ENCODE measurements at places on chromosomes 2 and 18.
A peak's percentile ranks its signal among the peaks of the same experiment; 100 is the strongest.

- no peak for DNase-seq
Observed at GRCh38 chr2:8728305-8729015, 46.6 kb downstream of the ID2 start.

- DNase-seq = no peak
Observed at GRCh38 chr2:106703161-106703560, 182.8 kb downstream of the ST6GAL2 start.

- no peak for DNase-seq
Observed at GRCh38 chr2:177606636-177607035, 214.1 kb downstream of the AGPS start.

- DNase-seq = no peak
Observed at GRCh38 chr2:134336352-134336751, 82.5 kb downstream of the MGAT5 start.

GRCh38 chr2:217551252-217551899 is 451.4 kb downstream of the TNS1 start:
- no peak for DNase-seq

DNA sequence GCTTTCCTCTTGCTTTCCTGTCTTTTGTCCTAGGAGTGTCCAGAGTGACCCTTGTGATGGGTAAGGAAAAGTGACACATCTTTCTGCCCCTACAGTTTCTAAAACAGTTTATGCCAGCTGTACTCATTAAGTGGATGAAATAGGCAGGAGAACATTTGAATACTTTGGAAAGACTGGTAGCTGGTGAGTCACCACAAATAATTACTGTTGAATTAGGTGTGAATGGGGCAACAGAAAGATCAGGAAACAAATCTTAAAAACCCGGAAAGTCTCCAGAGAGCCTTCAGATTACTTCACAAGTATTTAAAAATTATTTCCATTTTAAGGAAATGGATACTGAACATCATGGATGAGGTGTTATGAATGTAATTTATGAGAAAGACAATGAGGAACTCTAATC is 278.5 kb downstream of the CLIP4 start:
- DNase-seq = no peak

DNA sequence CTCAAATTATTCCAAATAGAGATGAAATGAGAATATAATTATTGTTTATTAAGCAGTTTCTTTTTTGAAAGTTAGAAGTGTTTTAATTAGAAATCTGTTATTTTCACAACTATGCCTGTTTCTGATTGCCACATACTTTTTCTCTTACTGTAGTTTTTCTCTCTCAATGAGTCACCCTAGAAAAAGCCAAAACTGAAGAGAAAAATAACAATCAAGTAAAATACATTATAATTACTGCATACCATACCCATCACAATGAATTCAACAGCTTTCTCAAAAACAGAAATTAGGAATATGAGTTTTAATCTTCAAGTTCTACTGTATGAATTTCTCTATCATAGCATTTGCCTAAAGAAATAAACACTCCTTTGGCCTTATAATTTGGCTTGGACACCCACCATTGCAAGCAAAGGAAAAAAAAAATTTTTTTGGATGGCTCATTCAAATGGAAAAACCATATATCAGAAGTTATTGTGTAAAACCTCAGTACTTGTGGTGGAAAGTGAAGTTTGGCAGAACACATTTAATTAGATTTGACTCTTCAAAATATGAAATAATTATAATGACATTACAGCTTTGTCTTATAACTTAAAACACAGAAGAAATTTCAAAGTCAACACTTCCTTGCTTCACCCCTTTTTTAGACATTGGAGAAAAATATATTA is 138.5 kb downstream of the DYM start:
- DNase-seq = no peak

DNA sequence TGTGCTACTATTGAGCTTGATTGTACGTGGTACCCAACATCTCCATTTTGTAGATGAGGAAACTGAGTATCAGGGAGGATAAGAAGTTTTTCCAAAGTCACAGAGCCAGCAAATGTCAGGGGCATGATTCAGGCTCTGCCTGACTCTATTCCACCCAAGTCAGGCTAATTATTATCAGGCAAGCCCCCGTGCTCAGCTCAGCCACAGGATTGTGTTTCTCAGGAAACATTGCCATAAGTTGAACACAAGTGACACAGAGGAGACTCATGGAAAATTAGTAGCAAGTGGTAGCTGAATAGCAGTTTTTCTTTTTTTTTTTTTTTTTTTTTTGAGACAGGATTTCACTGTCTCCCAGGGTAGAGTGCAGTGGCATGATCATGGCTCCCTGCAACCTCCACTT is 260.5 kb downstream of the C1D start:
- DNase-seq = no peak

- DNase-seq = no peak
Observed at GRCh38 chr2:43333101-43333655, 106.8 kb upstream of the ZFP36L2 start.

DNA sequence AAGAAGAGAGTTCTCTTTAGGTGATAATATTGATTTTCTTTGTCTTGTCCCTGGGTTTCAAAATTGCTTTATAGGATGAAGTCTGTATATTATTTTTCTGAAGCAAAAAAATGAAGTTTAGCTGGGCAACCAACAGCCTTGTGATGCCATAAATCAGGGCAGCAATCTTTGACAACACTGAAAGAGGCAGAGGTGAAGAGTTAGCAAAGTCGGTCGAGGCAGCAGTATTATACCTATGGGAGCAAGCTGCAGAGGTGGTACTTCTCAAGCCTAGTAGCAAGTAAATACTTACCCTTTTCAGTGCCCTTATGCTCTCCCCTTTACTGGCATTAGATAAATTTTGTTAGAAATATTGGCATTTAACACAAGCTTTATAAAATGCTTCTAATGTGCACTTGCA is 92.9 kb downstream of the NETO1 start:
- no peak for DNase-seq

- no peak for DNase-seq
Observed at GRCh38 chr2:235382179-235382578, 111.7 kb upstream of the AGAP1 start.

- DNase-seq = peak; percentile 59
Observed at GRCh38 chr2:236343400-236344161, 79.4 kb upstream of the ASB18 start.

- DNase-seq = no peak
Observed at GRCh38 chr2:108074150-108074549, 87.8 kb downstream of the SLC5A7 start.

- no peak for DNase-seq
Observed at GRCh38 chr2:43030551-43031307, 195.7 kb downstream of the ZFP36L2 start.

DNA sequence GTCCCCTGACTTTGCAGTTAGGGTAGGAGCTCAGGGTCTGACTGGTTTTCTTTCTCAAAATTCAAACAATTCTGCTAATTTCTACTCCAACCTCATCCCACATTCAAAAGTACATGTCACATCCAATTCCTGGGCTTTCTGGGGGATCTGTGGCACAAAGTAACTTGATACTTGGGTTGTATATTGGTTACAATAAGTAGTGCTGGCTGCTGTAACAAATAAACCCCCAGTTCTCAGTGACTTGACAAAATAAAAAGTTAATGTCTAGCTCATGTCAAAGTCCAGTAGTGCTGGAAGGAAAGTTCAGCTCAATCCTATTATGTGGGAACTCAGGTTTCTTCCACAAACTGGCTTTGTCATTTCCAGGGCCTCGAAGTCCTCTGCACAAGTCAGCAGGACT is 23.1 kb downstream of the LGALSL start:
- no peak for DNase-seq

DNA sequence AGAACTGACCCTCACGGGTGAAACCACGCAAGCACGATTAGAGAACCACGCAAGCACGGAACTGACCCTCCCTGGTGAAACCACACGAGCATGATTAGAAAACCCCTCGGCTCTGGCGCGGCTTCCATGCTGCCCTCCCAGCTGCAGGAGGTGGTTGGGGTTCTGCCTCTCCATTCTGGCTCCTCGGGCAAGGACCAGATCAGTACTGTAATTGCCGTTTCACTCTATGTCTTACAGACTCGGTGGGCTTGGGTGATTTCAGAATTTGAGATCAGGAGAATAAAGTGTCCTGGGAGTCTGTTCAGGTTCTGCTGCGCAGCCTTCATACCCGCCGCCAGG is 58.3 kb upstream of the KCNG2 start:
- DNase-seq = no peak

DNA sequence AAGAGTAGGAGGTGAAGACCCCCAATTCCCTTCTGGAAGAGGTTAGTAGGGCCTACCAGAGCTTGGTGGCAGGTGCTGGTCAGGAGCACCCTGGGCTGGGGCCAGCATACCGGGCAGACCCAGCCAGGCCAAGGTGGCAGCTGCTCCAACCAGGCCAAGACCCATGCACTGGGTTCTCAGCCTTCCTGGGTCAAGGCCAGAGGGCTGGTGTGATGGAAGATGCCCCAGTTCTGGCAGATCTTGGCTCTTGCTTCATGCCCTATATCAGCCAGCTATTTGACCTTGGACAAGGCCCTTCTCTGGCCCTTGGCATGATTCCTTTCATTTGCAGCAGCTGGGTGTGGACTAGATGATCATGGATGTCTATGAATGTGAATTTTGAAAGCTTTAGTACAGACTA is 57.7 kb downstream of the PRKCE start:
- DNase-seq = no peak

- no peak for DNase-seq
Observed at GRCh38 chr2:9445089-9445488, 21.6 kb downstream of the CPSF3 start.

DNA sequence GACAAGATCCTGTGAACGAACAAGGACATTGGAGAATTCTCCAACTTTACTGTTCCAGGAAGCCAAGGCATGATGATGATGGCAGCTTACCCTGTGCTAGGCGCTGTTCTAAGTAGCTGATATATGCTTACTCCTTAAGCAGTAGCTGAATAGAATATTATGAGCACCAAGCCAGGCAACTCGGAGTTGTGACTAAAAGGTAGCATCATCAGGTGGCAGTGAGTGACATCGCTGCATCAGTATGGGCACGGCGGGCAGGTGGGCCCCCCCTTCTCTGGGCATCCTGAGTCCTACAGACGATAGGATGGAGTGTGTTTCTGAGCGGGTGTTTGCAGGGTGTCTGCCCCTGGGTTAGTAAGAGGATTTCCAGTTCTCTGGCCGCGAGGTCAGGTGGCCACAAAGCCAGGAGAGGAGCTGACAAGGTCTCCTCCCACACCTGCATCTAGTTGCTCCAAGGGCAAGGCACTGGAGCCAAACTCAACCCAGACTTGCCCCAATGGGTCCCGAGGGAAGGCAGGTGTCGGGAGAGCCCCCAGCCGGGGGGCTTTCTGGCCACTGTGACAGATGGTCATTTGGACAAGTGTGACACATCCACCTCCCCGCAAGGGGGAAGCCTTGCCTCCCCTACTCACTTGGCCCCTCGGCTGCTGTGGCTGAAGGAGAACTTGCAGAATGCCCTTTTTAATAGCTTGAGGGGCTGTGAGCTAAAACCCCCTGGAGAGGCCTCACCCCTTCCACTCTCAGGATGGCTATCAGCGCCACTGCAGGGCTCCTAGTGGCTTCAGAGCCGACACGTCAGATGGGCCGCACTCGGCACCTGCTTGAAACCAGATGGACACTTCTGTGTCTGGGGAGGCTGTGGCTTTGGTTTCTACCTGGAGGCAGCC is 55.5 kb downstream of the CRACDL start:
- DNase-seq = no peak

GRCh38 chr2:44126106-44126797 is 42.4 kb upstream of the PPM1B start:
- DNase-seq = no peak

DNA sequence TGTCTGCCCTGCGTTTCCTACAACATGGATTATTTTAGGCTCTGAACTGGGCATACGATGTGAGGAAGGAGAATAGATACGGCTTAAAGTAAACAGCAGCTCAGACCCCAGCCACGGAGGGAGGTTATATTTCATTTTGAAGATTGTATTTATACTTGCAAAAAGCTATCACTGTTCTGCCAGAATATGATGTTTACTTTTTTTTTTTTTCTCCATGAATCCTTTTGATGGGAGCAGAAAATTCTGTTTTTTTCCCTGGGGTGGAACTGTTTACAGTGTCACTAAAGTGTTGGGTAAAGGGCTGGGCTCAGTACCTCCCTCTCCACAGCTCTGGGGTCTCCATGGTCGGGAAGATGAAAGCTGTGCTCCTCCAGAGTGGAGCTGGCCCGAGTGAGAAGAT is 13.1 kb downstream of the PCARE start:
- no peak for DNase-seq

DNA sequence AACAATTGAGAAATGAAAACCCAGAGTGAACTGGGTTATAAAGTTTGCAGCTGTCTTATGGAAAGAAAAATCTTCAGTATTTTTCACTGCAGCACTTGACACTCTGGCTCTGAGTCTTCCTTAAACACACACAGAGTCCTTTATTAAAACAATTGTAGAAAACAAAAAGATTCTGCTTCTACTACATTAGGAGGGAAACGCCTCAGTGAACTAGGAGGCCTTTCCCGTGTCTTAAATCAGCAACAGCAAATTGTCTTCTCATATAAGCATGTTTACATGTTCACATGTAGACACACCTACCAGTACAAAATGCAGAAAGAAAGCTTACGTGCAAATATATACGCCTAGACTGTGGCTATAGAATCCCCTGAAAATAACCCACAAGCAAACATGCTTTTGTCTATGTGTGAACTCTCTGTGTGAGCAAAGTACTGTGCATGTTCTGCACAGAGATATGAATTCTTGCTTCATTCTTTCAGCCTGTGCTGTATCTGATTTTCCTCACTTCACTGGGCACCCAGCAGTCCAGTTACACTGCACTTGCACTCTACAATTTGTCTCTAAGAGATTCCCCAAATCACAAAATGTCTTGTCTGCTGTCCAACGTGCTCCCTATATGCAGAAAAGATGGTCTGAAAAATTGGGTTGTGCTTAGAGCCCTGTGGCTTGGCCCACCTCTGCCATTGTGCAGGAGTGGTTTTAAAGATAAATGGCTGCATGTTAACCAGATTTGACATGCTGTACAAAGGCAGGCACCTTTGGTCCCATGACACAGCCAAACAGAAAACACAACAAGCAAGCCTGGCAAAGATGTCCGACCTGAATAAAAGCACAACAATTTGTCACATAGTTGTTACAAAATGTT is 24.5 kb downstream of the ZEB2 start:
- no peak for DNase-seq

DNA sequence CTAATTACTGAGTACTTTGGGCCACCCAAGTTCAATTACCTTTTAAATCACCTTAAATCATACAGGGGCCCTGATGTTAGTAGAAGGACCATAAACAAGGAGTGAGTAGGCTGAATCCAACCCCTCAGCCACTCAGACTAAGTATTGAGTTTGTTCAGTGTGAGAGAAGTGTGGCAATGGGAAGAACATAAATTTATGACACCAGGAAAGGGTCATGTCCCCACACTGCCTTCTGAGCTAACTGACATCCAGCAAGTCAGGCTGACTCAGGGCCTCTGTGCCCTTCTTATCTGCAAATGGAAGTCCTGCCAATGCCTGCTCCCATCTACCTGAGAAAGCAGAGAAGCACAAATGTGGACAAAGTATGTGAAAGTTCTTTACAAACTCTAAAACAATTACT is 12.9 kb downstream of the PLEKHM3 start:
- no peak for DNase-seq

- DNase-seq = no peak
Observed at GRCh38 chr2:36801088-36801487, 104.6 kb downstream of the VIT start.
